Large intestine (tissue), 12 donors: ENCODE measurements at places on chromosomes 13 and 19.

DNA sequence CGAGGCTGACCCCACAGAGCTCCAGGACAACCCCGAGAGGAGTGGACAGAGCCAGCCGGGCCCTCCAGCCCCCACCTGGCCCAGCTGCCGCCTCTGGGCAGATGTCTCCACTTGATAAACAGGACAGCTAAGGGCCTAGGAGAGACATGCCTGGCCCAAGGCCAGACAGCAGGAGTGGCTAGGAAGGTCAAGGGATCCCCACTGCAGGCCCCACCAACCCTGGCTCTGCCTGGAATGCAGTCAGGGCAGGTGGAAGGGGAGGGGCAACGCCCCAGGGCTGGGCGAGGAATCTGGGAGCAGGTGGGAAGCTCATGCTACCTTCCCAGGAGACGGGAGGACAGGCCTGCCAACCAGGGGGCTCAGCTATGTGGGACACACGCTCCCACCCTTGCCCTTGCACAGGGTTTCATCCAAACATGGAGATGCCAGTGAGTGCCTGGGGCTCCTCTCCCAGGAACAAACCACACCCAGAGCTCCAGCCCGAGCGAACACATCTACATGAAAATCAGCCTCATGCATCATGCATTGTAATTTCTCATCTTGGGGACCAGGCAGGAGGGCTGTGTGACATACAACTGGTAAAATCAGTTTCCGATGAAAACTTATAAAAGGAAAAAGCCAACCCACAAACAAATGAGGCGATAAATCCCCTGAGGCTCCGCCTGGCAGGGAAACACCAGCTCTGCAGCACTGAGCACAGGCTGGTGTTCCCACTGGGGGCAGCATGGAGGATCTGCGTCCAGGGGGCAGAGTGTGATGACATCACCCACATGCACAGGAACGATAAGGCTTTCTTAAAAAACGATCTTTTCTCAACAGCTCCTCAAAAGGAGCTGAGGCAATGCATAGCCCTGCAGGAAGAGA lies 25.0 kb downstream of the SH3GL1 start:
- peak; percentile 95 for DNase-seq

DNA sequence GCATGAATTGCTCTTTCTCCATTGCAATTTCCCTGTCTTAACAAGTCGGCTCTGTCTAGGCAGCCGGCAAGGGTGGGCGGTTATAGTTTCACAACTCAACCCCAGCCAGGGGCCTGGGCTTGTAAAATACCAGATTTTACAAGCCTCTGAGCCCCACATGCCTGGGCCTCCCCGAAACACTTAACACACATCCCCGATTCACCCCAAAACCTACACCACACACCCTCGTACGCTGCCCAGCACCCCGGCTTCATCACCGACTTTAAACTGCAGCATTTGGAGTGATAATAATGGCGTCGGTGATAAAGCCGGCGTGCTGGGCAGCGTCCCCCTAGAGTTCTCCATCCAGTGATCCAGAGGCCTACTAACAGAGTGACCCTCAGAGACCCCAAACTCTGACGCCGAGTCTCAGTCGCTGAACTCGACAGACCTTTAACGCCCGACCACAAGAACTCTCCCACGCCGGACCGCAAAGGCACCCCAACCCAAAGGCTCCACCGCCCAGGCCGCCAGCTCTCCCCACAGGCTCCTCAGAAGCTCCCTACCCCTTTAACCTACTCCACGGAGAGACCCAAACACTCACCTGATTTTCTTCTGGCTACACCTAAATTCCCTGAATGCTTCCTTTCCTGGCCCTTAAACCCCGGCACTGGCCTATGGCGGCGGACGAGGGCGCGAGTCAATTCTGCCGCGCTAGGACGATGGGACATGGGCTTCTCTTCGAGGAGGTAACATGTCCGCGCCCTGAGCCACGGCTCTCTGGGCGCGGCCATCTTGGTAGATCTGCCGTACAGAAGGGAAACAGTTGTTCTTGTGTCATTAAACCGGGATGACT lies at the start of gene ZNF649:
ZNF649 (minus strand) TSS at position 687 of the 835 bp plus-strand sequence. CDS start 4,910 bp downstream, outside the sequence.
- peak; percentile 90 for DNase-seq

GRCh38 chr19:1327125-1327524 lies 41.5 kb downstream of the EFNA2 start:
- no peak for DNase-seq

DNA sequence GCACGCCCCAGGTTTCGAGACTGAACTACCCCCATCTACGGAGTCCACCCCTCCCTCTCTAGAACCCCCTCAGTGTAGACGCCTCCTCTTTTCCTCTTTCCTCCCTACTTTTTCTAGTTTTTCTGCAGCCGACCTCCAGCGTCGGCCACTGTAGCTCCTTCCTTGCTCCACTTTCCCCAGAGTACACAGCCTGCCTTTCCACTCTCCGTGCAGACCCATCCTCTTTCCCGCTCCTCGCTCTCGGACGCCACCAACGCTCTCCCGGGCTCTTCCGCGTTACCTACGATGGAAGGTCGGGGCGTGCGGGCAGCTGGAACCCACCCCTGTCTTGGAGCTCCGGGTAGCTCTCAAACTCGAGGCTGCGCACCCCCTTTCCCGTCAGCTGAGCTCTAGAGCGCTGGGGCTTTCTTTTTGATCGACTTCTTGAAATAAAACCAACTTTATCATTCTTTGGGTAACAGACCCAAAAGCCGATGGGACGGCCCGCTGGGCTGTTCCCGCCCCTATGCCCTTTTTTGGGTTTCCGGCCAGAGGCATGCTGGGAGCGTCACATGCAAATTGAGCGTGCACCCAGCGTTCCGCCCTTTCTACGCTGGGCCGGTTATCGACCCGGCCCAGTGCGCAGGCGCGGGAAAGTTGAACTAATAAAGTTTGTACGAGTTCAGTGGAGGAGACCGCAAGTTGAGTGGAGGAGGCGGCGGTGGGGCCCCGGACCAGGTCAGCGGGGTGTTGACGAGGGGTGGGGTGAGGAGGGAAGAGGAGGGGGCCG lies at the start of the genes BCL2L12 and IRF3:
BCL2L12 (plus strand) TSS at position 583 of the 769 bp plus-strand sequence. CDS start 760 bp downstream, outside the sequence.
IRF3 (minus strand) TSS at position 507 of the 769 bp plus-strand sequence. CDS start 1,019 bp downstream, outside the sequence.
- DNase-seq: peak; percentile 98

- DNase-seq: peak; percentile 40
Measured at GRCh38 chr13:30739761-30740642, 4.7 kb downstream of the ALOX5AP start.

GRCh38 chr13:44447783-44448321 lies 74.2 kb downstream of the SERP2 start:
- no peak for DNase-seq

DNA sequence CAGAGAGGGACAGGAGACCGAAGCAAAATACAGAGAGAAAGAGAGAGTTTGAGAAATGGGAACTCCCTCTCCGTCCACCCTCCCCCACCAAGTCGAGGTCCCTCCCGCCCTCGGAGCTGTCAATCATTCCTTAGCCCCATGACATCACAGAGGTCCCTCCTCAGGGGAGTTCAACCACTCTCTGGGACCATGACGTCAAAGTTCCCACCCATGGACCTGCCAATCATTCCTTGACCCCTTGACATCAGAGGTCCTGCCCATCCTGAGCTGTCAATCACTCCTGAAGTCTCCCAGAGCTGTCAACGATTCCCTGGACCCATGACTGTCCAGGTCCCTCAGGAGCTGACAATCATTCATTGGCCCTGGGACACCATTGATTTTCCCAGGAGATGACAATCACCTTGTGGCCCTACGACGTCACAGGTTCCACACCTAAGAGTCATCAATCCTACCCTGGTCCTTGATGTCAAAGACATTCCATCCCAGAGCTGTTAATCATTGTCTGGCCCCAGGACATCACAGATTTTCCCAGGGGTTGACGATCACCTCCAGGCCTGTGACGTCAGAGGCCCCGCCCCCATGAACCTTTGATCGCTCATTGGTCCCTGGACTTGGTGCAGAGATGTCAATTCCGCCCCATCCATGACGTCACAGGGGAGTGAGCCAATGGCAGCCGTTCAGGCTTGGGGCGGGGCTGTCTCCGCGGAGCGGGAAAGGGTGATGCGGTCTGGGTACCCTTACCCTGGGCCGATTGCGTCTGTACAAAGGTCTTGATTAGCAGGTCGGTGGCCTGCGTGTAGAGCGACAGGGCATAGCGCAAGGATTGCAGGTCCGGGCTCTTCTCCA lies 61.7 kb downstream of the COLGALT1 start:
- DNase-seq: no peak

- DNase-seq: no peak
Measured at GRCh38 chr13:50292081-50292480, 276.8 kb downstream of the KCNRG start.

GRCh38 chr19:41957161-41957837 lies 1.8 kb downstream of the RABAC1 start:
- DNase-seq: peak; percentile 26

- DNase-seq: no peak
Measured at GRCh38 chr13:112730157-112730671, 40.4 kb downstream of the ATP11A start.

GRCh38 chr13:79447741-79448140 lies 33.2 kb upstream of the NDFIP2 start:
- no peak for DNase-seq

DNA sequence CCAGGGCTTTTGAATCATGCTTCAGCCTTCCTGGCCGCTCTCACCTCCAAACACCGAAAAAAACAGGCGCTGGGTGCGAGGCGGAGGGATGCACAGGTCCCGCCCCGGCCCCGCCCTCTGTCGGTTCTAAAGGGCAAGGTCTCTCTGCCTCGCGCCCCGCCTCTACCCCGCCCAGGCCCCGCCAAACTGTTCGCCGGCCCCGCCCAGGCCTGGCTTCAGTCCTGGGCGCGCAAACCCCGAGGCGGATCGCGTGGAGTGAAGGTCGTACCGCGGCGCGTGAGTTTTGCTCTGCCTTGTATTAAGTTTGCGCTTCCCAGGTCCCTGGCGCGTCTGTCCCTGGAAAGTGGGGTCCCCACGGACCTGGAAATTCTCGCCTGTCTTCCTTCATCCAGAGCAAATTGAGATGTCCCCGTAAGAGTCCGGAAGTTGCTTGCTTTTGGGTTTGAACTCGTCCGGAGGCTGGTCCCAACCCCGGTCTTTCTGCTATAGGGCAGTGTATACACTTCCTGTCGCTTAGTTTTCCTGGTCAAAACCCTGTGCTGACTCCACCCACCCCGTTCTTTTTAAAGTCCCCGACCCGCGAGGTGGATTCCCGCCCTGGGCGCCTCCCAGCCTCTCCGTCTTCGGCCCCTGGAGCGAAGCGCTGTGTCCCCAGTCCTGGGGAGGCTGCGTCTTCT lies 8.4 kb downstream of the ZNF808 start:
- peak; percentile 93 for DNase-seq

GRCh38 chr19:19871932-19872331 lies 6.2 kb downstream of the ZNF253 start:
- DNase-seq: no peak

- DNase-seq: no peak
Measured at GRCh38 chr13:35165205-35165604, 223.1 kb downstream of the NBEA start.

- peak; percentile 73 for DNase-seq
Measured at GRCh38 chr19:52640916-52641315, 2.8 kb upstream of the ZNF83 start.

DNA sequence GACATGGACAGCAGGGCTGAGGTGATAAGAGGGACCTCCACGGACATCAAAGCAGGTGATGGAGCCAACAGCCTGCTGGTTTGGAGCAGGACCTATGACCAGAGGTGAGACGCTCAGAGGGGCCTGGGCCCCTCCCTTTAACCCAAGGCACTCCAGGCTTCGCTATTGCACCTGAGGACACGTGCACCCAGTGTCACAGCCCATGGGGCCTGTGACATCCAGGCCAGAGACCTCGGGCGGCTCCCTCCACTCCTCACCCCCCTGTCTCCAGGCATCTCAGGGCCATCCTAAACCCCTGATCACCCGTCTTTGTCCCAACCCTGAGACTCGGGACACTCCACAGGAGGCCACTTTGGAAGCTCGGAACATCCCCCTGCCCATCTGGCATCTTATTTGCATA lies 12.9 kb downstream of the ADGRE5 start:
- DNase-seq: no peak

DNA sequence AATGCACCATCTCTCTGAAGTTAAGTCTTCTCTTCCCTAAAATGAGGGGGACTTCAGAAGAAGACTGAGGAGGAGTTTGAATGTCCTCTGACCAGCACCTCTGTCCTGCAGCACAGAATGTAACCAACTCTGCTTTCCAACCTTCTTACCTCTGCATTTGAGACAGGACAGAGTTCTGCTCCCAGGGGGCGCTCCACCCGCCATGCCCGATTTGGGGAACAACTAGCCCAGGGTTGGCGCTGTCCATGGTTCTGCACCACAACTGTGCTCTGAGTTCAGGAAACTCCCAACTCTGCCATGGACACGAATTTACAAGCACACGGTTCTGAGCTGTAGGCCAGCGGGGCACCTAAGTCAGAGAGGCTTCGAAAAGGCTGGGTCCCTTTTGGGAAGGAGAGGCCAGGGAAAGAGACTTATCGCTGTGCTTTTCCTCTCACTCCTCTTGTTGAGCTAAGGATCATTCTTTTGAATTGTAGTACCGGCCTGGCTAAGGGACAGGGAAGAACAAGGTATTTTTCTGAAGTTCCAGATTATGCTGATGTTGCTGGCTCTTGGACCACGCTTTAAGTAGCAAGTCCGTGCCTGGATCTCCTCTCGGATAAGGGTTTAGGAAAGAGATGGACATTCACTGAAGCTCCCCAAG lies 22.2 kb downstream of the SIGLEC5 start:
- peak; percentile 30 for DNase-seq

GRCh38 chr13:90455823-90456222 lies 891.7 kb upstream of the MIR17HG start:
- no peak for DNase-seq

GRCh38 chr13:98110749-98111148 lies 32.1 kb upstream of the FARP1 start:
- DNase-seq: no peak

DNA sequence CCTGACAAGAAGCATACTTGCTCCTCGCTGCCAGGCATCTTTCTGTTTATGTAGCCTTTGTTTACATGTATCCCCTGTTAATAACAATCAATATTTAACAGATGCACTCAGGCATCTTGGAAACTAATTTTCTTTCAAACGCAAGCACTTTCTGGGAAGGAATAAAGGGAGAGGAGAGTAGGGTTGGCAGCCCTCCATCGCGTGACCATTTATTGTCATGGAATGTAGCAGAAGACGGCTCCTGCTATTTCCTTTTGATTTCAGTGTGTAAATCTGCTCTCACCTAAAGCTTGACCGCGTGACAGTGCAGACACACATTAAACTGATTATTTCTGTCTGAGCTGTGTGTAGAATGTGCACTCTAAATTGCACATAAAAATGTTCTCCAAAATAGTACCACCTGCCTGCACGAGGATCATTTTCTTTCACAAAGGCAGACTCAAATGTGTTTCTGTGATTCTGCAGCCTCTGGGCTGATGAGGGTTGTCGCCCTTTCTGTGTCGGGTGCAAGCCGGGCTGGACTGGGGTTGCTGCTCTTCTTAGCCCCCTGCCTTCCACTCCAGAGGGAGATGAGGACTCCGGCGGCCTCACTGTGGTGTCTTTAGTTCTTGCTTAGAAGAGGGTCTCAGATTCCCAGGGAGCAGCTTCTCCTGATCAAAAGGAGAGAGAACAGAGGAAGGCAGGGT lies 223.5 kb upstream of the MAB21L1 start:
- no peak for DNase-seq

DNA sequence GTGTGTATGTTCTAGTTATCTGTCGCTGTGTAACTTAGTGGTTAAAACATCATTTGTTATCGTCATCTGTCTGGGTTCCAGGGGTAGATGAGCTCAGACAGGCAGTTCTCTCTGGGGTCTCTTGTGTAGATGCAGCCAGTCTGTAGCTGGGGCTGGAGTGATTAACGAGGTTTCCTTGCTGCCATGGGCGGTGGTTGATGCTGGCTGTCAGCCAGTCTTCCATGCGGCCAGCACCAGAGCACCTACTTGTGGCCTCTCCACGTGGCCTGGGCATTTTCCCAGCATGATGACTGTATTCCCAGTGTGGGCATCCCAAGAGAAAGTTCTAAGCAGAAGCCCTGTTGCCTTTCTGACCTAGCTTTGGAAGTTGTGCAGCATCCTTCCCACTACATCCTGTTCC lies 10.7 kb downstream of the ERCC5 start:
- no peak for DNase-seq

- DNase-seq: no peak
Measured at GRCh38 chr19:18697680-18698079, 14.2 kb downstream of the CRTC1 start.
